Activated CD8-positive, alpha-beta memory T cell treated with anti-CD3 and anti-CD28 coated beads for 4 hours (primary cell): ENCODE measurements at places on chromosomes 4 and X.

DNA sequence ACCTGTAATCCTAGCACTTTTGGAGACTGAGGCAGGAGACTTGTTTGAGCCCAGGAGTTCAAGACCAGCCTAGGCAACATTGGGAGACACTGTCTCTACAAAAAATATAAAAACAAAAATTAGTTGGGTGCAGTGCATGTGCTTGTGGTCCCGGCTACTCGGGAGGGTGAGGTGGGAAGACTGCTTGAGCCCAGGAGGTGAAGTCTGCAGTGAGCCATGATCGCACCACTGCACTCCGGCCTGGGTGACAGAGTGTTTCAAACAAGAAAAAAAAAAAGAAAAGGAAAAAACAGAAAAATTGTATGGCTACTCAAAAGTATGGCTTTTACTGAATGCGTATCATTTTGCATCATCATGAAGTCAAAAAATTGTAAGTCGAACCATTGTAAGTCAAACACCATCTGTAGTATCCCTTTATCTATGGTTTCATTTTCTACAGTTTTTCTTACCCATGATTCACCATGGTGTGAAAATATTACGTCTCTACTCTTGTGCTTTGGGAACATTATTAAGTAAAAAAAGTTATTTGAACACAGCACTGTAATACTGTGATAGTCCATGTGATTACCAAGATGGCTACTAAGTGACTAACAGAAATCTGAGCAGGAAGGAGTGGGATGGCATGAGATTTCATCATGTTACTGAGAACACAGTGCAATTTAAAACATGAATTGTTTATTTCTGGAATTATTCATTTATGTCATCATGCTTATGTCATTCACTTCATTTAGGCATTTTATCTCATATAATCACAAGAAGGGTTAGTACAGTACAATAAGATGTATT lies 26.5 kb upstream of the MANBA start:
- DNase-seq: no peak

DNA sequence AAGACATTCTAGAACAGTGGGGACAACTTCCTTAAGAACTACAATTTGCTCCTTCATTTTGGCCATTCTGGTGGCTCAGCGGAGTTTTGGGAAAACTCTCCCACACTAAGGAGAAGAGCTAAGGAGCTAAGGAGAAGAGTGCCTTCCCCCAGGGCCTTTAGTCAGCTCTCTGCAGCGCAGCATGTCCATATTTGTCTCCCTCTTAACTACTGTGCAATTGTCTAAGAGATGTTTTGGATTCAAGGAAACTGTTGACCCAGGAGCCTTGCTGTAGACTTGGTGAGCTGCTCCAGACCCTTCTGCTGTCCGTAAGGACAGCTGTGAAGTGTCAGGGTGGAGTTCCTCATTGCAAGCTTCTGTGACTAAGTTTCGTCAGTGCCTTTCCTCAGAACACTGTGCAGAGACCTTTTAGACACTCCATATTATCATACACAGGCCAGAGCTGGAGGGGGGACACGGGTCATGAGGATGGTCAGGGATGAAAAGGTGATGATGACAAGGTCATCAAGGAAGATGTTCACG lies 179.0 kb downstream of the NHS start:
- DNase-seq: no peak

GRCh38 chrX:104359124-104359523 lies 104.4 kb upstream of the ESX1 start:
- DNase-seq: no peak

GRCh38 chr4:73376976-73377375 lies 27.1 kb upstream of the ALB start:
- DNase-seq: no peak

- no peak for DNase-seq
Measured at GRCh38 chrX:148416931-148417330, 83.5 kb upstream of the AFF2 start.

DNA sequence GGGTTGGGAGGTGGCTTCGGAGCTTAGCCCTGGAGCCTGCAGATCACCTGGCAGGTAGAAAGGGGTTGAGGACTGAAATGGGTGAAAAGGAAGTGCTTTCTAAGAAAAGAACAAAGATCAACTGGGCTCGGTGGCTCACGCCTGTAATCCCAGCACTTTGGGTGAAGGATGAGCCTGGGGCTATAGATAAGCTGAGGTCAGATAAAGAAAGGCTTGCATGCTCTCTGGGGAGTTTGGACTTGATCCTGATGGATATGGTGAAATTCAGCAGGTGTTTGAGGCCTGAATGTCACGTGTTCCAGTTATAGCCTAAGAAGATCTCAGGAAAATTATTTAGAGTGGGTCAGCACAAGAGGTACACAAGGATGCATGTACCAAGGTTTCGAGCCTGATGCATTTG lies 40.8 kb downstream of the SLC34A2 start:
- no peak for DNase-seq

DNA sequence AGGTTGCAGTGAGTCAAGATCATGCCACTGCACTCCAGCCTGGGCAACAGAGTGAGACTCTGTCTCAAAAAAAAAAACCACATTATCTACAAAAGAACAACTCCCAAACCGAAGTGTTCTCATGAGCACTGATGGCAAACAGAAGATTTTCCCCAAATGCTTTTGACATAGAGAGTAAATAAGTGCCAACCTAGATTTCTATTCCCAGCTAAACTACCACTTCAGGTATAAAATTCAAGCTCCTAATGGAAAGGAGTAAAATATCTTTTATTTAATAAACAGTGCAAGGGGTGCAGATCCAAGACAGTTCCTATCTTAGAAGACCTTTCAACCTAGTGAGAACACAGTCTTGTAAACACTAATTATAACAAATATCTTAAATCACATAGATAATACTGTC lies 170.3 kb downstream of the TENM3 start:
- DNase-seq: no peak

- DNase-seq: no peak
Measured at GRCh38 chrX:14718403-14718802, 154.5 kb downstream of the FANCB start.

DNA sequence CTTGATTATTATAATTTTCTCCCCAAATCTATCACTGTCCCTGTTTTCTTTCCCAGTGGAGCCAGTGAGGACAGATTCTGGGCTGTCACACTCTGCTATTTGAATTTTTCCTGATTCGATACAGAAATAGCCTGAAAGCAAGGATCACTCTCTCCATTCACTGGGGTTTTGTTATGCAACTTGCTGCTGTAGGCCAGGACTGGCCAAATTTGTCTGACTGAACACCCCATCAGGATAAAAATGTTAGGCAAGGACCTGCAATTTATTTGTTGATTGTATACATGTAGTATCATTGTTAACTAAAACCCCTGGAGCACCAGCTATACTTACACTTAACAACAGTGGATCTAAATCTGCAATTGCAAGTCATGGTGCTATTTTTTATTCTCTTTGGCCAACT lies 68.7 kb downstream of the AASDH start:
- no peak for DNase-seq

DNA sequence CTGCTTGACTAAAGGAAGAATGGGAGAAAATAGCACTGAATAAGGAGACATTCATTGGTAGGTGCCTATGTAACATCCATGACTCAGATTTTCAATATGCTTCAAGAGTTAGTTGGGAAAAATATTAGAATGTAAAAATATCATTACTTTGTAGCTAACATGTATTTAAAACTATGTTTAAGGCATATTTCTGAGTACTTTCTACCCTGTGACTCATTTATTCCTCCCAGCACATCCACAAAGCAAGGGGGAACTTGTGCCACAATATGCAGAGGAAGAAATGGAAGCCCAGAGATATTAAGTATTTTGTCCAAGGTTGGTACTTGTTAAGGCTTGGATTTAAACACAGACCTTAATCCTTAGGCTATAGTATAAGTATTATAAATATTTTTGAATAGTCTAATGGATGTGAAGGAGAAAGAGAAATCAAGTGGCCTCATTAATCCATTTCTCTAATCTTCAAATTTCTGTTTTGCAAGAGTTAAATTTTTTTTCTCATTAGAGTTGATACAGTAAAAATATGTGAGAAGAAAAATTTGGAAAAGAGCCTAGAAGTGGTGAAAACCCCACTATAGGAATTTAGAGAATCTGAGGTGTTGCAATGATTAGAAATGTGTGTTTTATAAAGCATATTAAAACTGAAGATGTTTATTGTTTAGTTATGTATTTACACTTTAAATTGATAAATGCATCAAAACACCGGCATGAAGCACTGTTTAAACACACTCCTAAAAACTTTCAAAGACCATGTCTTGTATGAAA lies 149.3 kb upstream of the GYPA start:
- no peak for DNase-seq

DNA sequence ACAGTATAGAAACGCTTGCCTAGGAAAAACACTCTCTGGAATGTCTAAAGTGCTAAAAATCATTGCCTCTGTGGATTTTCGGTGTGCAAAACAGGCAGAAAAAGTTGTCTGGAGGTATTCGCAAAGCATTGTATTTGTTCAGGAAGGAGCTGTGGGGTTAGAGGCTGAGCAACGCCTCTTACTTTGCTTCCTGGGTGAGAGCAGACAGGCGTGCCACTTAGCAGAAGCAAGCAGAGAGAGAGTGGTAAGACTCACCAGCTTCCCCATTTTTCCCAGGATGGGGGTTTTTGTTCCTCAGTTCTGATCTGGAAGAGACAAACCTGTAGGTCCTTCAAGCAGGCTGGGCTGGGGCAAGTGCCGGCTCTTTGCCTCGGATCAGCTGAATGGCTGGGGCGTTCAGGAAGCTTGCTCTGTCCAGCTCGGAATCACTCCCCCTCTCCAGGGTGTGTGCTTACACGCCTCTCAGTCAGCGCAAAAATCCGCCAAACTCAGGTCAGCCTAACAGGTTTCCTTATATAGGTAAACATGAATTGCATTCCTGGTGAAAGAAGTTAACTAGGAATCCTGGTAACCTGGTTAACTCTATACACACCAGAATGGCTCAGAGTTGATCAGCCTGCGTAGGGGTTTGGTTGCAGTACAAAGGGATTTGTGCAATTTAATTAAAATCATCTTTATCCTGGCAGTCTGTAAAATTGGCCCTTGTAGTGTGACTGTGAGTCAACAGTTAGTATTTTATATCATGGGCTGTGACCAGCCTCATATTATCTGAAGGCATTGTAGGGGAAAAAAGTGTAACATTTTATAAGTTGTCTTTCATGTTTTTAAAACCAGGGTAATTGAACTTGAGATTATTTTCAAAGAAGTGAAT lies 213.1 kb upstream of the MID1 start:
- DNase-seq: no peak

- DNase-seq: no peak
Measured at GRCh38 chr4:168167714-168168284, 75.5 kb downstream of the ANXA10 start.

DNA sequence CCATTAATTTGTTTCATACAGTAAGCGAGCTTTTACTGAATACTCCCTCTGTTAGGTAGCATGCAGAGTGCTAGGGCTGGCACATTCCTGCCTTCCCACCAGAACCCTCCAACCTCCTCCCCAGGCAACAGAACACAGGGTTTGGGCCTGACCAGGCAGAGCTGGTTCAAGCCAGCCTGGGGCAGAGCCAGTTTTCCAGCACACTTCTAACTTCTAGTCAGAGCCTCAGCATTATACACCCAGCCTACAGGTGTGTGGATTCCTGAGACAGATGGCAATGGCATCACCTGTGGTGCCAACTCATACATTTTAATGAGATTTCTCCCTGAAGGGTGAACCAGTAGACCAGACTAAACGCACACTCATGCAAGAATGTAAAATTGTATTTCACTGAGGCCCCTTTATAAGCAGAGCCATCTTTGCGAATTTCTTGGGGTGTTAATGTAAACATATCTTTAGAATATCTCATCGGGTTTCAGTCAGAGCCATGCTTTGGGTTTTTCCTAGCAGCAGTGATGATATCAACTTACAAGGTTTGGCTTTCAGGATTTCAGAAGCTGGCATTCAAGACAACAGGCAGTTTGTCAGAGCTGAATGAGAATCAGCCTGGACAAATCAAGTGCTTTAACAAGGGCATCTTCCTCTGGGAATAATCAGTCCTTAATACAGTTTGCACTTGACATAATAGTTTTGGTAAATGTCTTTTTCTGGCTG lies 92.0 kb downstream of the GATB start:
- DNase-seq: no peak

GRCh38 chrX:36422368-36422767 lies 502.8 kb downstream of the CFAP47 start:
- no peak for DNase-seq

DNA sequence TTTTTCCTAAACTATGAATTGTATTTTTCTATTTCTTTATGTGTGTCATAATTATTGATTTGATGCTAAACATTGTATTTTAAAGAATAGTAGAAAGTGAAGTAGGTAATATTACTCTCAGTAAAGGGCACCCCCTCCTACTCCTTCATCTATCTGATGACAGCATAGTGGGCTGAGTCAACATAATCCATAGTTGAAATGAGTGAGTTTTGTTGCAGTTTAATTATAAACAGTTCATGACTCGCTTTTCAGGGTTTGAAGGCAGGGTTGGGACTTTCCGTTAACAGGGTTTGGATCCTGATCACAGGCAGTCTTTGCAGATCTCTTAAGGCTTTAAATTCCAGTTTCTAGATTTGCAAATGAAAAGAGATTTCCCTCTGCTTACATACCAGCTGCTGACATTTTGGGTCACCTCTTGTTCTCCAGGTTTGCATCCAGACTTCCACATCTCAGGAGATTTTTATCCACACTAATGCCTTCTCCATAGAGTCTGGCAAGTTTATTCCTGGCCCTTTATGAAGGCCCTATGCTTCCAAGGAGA lies 54.0 kb upstream of the TACR3 start:
- DNase-seq: no peak

DNA sequence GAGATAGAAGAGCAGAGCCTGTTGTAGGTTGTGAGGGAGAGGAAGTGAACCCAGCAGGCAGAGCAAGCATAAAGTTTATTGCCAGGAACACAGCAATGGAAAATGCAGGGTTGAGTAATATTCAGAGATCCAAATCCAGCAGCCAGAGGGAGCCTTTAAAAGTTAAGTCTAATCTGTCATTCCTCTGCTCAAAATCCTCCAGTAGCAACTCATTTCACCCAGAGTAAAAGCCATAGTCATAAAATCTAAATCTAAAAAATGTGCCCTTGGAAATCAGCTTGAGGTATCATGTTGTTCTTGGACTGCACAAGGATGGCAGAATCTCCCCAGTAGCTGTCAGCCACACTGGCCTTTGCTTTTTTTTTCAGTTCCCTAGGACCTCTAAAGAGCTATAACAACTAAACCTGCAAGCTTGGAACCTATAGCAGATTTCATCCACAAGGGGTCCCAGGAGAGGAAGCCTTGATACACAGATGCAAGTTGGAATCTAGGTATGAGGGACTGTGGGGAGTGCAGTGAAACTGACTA lies 62.9 kb upstream of the FRAS1 start:
- no peak for DNase-seq

DNA sequence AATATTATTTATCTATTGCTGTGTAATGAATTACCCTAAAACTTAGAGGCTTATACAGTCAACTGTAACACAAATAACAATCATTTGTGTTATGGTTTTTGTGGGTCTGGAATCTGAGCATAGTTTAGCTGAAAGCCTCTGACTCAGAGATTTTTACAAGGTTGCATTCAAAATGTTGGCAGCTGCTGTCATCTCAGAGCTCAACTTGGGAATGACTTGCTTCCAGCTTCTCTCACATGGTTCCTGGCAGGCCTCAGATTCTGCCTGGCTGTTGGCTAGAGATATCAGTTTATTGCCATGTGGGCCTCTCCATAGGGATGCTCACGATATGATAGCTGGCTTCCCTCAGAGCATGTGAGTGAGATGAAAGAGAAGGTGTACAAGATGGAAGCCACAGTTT lies 70.2 kb upstream of the BRWD3 start:
- no peak for DNase-seq

GRCh38 chr4:101500742-101501141 lies 153.4 kb upstream of the PPP3CA start:
- no peak for DNase-seq
